ENCODE measurements at places on chromosomes 3 and 15.

DNA sequence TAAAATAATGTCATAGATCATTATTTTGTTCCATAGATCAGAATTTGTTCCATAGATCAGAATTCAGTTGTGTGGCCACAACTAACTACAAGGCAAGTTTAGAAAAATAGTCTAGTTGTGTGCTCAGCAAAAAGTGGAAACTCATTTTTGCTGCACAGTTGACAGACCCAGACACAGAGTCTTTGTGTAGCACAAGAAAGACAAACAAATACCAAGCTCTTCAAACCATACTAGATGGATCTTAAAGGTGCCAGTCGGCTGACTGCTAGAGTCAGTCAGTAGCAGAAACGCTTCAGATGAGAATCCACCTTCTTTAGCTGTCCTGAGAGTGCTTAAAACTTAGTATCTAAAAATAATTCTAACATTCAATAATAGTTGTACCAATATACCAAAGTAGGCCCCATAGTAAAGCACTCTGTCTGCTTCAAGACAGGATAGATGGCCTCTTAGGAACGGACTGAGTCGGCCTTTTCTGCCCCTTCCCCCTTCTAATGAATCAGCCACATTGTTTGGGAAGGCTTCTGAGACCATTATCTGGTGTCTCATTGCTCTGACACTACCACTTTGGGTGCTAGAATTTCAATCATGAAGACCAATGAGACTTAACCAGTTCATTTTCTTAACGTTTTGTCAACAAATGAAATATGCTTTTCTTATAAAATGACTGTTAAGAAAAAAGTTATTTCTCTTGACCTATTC lies 27.7 kb upstream of the SLC4A7 start:
- no peak for DNase-seq

GRCh38 chr15:70374096-70374495 lies 276.4 kb upstream of the TLE3 start:
- no peak for DNase-seq

DNA sequence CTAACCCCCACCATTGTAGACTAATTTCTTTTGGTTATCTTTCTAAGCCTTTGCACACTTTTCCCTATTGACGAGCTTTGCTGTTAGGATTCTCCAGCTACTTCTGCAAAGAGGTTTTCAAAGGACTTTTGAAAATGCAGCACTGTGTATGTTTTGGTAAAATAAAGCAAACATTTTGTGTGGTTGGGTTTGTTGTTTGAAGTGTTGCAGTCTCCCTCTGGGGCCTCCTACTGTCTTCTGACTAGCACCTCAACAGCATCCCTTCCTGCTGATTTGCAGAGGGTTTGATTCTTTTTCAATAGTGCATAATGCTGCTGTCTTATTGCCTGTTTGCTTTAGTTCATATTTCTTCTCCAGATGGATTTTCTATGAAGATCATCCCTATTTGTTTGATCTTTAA lies 775.1 kb upstream of the CFAP20DC start:
- DNase-seq, result no peak

GRCh38 chr3:59185591-59186369 lies 136.0 kb upstream of the CFAP20DC start:
- DNase-seq, result no peak

DNA sequence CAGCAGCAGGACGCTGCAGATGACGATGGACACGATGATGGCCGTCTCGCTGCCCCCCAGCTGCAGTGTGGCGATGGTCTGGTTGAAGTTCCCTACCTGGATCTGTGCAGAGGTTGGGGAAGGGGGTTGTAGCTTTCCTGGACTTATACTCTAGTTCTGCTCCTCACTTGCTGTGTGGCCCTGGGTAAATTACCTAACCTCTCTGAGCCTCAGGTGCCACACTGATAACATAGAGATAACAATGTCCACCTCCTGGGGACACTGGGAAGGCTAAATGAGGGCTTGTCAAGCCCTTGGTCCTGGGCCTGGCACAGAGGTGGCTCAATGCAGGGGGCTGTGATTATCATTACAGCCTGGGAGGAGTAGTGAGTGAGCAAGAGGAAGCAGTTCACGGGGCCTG lies 26.9 kb downstream of the H1-8 start:
- DNase-seq, result no peak

DNA sequence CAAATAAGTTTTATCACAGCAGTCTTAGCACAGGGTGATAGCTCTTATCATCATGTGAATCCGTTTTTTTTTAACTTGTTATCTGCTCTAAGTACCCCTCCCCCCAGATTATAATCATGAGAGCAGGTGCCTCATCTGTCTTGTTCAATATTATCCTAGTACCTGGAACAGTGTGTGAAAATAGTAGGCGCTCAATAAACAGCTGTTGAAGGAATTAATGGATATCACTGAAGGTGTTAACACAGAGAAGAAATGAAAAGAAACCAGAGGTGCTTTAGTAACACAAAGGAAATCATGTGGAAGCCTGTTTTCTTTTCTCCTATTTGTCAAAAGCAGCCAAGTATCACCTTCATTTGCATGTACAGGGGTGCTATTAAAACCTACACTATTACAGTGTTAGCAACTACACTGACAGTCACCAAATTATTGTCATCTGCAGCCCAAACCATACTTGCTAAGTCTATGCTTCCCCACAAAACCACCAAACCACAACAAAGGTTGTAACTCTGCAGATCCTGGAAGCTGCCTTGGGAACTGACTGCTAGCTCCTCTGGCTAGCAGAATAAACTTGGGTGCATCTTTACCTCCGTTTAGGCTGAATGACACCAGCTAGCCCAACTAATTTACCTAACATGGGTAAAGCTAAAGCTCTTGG lies 2.9 kb downstream of the XPC start:
- no peak for DNase-seq

DNA sequence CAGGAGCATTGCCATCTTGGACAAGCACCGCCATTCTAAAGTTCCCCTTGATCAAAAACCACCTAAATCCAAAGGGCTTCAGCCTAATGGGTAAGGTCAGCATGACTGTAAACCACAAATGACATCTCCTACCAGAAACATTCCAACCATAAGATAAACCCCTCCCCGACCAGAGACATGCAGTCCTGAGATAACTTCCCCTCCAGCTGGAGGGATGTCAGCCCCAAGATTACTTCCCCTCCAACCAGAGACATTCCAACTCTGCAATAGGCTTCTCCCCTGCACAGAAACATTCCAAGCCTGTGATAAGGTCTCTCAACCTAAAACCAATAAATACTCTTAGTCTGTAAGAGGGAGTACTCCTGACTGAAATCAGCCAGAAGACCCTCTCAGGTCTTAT lies 62.7 kb upstream of the DNAJC19 start:
- DNase-seq, result no peak

DNA sequence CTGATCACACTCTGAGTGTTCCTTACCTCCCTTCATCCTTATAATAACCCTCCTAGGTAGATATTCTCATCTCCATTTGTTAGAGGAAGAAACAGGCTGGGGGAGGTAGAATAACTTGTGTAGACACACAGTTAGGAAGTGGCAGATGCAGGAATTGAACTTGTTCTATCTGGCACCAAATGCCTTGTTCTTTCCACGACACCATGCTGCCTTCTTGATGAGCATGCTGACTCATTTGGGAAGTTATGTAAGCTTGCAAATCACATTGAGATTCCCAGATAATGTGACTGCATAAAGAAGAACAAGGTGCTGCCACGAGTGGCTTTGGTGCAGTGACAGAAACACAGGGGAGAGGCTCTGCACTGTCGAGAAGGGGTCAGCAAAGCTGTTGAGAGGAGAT lies 27.5 kb upstream of the NDUFB4 start:
- DNase-seq, result no peak

DNA sequence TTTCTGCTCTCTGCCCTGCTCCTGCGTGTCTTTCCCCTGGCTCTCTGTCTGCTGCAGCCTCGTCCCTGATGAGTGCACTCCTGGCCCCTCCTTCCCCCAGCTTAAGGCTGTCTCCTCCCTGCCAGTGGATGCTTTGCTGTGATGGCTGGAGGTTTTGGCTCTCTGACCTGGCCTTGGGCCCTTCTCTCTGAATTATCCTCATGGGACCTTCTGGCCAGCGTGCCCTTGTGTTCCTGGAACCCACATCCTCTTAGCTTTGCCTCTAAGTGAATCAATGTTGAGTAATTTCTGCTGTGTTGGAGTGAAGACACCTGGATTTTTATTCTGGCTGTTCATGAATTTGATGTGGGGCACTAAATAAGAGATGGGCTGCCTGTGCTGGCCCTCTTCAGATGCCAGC lies 9.8 kb upstream of the TNFAIP8L3 start:
- DNase-seq, result peak; percentile 45

- no peak for DNase-seq
Observed at GRCh38 chr3:25582242-25582641, 82.5 kb downstream of the TOP2B start.

DNA sequence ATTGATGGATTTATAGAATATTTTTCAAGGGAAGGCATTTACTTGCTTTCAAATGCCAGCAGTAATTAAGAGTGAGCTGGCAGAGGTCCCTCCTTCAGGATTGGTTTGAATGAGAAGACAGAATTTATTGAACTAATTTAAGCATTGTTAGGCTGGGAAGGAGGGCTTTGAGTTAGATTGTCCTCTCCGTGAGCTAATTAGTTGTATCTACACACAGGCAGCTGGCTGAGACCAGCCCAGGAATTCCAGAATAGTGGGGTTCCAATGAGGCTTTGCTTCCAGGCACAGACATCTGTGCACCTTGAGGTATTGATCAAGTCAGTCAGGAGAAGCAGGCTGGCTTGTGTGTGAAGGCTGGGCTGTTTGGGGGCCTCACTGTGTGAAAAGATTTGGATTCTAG lies 124.0 kb upstream of the WNT5A start:
- no peak for DNase-seq

All from left ventricle myocardium inferior (tissue), 1 donor.